Fibroblast of the aortic adventitia (primary cell): ENCODE measurements at places on chromosomes 5 and 9.

- no peak for DNase-seq
Observed at GRCh38 chr5:139903450-139903794, 107.8 kb downstream of the PSD2 start.

- no peak for DNase-seq
Observed at GRCh38 chr5:72185496-72186329, 78.4 kb downstream of the MAP1B start.

GRCh38 chr5:124887223-124887622 lies 140.8 kb upstream of the ZNF608 start:
- no peak for DNase-seq

- no peak for DNase-seq
Observed at GRCh38 chr5:82390088-82390487, 111.9 kb upstream of the RPS23 start.

- DNase-seq: peak; percentile 99
Observed at GRCh38 chr5:132387640-132388117, 18.2 kb downstream of the SLC22A5 start.

DNA sequence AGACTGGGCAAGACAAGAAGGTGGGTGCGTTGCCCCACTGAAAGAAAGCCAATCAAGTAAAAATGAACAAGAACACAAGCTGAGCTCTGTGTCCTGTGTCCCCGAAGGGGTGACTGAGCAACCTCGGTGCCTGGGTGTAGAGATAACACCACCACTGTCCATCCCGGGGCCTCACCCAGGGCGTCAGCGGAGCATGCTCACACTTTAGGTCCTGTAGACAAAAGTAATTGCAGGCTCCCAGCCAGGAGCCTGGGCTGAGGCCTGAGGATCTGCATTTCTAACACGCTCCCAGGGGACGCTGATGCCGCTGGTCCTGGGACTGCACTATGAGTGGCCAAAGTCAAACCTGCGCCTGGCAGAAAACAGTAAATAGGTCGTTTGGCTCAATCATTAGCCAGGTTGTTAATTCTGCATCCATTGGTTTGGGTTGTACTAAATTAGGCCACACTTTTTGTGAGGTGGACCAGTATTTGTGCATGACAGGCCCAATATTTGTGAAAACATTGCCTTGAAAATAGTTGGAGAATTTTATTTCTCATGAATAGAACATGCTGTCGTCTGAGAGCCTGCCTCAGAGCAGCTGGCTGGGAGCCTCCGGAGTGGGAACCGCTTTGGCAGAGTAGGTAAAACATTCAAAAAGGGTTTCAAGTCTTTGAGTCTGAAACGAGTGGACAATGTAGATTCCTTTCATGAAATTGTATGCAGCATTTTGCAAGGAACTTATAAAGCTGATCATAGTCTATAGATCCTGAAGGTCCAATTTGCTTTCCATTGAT lies 38.3 kb downstream of the ANKRD33B start:
- DNase-seq: no peak

DNA sequence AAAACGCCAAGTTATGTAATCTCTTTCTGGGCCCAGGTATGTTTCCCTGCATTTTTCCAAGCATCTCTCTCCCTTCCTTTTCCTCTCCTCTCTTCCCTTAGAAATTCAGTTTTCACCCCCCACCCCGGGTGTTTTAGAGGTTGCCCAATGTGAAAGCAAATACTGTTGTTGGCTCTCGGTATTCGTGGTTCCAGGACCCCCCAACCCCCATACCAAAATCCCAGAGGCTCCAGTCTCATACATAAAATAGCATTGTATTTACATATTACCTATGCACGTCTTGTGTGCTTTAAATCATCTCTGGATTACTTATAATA lies 48.8 kb downstream of the ACER2 start:
- no peak for DNase-seq

GRCh38 chr5:171299851-171300250 lies 9.2 kb upstream of the TLX3 start:
- DNase-seq: peak; percentile 24

DNA sequence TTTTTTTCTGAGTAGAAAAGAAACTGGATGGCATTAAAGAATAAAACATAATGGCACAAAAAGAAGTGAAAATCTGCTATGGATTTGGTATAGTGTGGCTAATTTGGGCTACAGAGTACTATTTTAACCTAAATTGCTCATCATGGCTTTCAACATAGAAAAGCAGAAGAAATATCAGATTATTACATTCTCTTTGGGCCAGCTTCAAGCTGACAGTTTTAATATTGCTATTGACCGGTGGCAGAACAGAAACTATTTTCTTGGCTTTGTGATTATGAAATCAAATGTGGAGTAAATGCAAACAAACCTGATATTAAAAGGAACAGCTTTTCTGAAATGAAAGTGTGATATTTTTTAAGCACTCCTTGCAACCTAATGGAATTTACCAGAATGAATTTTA lies 301.5 kb downstream of the EPB41L4A start:
- DNase-seq: no peak

- DNase-seq: peak; percentile 35
Observed at GRCh38 chr9:2740616-2741015, 23.3 kb downstream of the KCNV2 start.

GRCh38 chr9:113547501-113547900 lies 84.0 kb downstream of the RGS3 start:
- no peak for DNase-seq

DNA sequence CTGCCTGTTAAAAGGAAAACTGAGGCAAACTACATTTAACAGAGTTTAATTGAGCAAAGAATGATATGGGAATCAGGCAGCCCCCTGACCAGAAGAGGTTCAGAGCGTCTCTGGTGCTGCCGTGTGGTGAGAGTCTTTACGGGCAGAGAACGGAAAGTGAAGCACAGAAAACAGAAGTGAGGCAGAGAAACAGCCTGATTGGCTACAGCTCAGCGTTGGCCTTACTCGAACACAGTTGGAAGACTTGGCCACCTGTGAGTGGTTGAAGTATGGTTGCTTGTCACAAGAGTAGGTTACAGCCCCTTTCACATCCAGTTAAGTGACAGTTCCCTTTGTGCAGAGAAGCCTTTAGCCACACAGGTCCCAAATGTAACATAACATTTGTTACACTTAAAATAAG lies 16.9 kb upstream of the FBP1 start:
- DNase-seq: no peak

DNA sequence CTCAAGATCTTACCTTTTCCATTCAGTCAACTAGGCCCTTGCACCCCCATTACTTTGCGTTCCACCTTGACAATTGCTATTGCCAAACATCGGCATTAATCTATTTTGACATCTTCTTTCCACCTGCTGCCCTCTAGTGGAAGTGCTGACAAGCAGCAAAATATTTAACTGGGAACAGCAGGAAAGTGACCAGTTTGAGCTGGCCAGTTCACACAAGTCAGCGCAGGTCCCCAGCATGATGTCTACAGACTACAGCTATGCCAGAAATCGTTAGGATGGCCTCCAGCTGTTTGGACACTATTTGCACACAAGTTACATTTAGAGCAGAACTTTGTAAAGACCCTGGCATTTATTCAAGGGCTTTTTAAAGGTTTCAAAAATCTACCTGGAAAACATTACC lies 160.1 kb downstream of the GHR start:
- peak; percentile 68 for DNase-seq

DNA sequence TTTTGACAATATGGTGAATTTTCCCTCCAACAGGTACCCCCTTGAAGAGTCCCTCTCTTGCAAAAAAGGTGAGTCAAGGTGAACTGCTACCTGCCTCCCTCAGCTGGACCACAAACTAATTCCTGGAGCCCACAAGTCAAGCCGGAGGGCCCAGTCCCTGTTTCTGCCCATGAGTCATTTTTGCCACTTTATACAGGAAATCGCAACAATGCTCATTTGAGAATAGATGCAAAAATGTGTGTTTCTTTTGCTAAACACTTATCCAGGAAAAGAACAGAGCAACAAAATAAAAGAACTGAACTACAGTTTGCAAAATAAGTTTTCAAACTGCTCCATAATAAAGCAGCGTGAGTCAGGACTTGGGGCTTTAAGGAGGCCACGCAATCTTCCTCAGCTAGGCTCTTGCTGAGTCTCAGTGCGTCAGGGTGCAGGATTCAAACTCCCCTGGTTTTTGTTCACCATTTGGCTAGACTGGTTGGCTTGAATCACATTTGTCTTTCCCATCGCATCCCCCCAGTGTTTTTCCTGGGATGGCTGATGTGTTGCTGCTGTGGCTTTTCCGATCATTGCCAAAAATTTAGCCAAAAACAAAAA lies 102.7 kb downstream of the GOLPH3 start:
- DNase-seq: no peak

DNA sequence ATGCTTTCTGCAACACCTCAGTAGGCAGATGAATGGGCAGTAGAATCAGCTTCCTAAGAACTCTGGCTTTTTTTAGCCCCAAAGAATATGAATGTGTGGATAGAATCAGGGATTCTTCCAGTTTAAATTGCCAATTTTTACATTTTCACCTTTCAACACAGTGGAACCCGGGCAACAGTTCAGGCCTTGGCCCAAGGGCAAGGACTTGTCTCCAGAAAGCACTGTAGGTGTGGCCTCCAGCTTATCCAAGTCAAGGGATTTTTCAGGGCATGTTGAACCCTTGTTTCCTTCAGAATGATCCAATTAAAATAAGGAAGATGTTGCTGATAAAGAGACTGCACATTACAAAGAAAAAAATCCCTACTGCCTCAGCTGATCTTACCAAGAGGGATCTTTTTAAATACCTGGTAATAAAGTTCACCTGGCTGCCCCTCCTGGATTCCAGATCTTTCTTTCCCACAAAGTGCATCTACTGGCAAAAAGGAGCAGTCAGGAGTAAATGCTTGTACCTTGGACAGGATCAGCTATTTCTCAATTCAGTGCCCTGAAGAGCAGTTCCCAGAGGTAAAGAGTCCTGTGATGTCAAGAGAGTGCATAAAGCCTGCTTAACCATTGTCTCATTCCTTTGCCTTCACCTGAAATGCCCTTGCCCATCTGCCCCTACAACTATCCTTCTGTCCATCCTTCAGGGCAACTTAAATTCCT lies 80.1 kb upstream of the PLPP6 start:
- peak; percentile 32 for DNase-seq

- no peak for DNase-seq
Observed at GRCh38 chr5:36770125-36770524, 106.4 kb upstream of the NIPBL start.

DNA sequence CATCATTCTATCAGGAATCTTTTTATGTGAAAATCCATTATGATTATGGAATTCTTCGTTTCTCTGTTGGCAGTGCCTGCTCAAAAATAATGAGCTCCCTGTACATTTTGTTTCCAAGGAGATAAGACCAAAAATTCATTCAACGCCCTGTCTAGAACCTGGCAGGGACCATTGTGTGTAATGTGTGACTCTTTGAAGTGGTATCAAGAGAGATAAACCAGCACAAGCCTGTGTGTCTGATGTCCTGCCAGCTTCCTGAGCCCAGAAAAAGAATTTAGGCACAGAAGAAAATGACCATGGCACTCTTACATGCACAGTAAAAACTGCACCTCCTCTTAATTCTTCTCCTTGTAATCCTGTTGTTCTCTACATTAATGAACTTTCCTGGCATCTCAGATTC lies 177.4 kb downstream of the SAXO1 start:
- peak; percentile 82 for DNase-seq

DNA sequence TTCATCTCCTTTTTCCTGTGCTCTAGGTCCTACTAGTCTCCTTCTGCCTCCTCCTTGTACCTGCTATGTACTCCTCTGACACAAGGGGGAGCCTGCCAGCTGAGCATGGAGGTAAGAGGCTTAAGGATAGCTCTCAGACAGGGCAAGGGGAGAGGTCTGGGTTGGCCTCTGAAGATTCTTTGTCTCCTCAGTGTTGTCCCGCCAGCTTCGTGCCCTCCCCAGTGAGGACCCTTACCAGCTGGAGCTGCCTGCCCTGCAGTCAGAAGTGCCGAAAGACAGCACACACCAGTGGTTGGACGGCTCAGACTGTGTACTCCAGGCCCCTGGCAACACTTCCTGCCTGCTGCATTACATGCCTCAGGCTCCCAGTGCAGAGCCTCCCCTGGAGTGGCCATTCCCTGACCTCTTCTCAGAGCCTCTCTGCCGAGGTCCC lies 3.8 kb downstream of the CREB3 start:
- DNase-seq: peak; percentile 79
